MV-4-11 (cell line): ENCODE measurements at places on chromosomes 1 and 21.
A peak's percentile ranks its signal among the peaks of the same experiment; 100 is the strongest.

DNA sequence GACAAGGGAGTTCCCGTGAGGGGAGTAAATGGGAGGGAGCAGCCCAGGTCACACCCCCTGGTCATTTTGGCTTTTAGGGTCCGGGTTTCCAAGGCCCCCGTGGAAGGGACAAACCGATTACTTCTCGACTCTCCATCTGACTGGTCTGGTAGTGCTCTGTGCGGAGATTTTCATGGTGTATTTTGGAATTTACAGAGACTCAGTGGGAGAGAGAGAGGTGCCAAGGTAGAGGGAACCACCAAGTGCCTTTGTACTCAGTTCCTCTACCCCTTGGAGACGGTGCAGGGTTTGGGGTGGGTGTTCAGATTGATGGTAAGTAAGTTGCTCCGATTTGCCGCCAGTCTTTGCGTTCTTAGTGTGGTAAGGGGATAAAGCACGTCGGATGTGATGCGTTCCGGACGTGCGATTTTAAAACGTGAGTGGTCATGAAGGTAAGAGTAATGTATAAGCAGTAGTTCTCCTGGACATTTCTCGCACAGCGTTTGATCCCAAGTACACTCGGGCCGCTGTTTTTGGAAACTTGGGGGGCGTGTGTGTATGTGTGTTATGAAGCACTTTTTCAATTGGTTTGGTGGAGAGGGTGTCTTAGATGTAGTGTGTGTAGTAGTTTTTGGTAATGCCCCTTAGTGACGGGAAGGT is 682 bp downstream of the SUCO start:
- DNase-seq = no peak

DNA sequence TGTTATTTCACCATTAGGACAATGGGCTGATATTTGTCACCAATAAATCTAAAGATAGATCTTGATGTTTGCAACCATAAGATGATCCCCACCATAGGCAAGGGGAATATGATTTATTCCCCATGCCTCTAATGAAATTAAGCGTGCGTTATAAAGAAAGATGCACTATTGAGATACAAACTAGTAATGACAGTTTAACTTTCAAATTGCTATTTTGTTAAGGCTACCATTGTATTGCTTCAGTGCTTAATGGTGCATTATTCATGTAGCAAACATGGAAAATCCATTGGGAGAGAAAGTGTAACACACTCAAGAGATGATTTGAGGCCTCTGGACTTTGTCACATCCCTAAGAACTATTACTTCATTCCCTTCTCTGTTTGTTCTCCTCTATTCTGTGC is 108.9 kb upstream of the TRABD2B start:
- no peak for DNase-seq

DNA sequence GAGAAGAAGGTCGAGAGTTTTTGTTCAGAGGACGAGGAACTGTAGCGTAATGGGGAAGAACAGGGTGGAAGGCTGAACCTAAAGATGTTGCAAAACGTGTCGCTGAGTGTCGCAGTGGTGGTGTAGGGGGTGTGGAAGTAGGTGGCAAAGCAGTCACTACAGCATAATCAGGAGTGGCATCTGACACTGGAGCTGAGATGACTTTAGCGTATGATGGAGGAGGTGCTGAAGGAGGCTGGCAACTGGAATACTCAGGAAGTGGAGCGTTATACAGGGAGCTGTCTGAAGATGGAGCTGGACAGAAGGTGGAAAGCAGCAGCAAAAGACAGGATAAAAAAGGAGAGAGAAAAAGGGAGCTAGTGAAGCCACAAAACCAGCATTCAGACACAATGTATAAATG is 89.9 kb upstream of the LBR start:
- DNase-seq = peak; percentile 29

GRCh38 chr1:8040586-8040985 is 14.5 kb upstream of the ERRFI1 start:
- no peak for DNase-seq

GRCh38 chr1:50611675-50612074 is 188.4 kb upstream of the DMRTA2 start:
- DNase-seq = no peak
